ENCODE measurements at places on chromosomes 3 and 15.
A peak's percentile ranks its signal among the peaks of the same experiment; 100 is the strongest.

GRCh38 chr3:125019271-125019670, 36.5 kb downstream of the HEG1 start:
- no peak for DNase-seq

- no peak for DNase-seq
Observed at GRCh38 chr3:156211583-156211982, 91.2 kb downstream of the KCNAB1 start.

DNA sequence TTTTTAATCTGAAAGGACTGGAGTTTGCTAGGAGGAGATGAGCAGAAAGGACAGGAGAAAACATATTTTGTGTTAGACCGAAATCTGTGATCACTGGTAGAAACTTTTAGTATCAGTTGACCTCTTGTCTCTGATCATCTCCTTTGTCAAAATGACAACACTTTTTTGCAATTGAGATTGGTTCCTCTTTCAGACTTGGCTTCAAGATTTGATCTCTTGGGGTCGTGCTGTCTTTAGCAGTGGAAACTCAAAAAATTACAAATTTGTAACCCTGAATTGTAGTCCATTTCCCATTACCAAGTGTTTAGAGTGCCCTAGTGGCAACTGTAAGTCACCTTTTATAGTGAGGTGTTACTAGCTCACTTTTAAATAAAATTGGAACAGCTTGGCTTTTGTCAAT, 107.4 kb downstream of the KLHL25 start:
- DNase-seq = no peak

GRCh38 chr15:32122013-32122412, 91.7 kb downstream of the CHRNA7 start:
- DNase-seq = no peak

DNA sequence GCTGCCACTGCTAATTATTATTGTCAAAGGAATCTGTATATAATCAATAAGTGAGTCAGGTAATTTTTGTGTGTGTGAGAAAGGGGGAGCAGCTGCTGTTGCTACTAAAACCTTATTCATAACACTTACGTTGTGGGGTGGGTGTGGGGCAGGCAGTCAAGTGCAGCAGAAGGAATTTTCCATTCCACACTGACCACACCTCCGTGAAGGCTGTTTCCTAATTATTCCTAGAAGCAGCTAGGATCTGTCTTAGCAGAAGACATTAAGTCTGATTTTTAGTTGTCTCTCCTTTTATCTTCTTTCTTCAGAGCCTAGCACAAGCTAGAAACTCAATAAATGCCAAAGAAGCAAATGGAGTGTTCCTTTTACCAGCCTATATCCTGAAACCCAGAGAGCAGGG, 4.0 kb upstream of the U2SURP start:
- no peak for DNase-seq

- DNase-seq = no peak
Observed at GRCh38 chr15:86255247-86255646, 175.6 kb downstream of the AGBL1 start.

- DNase-seq = peak; percentile 70
Observed at GRCh38 chr15:28955160-28955992, 69.6 kb downstream of the APBA2 start.

GRCh38 chr15:80823120-80823519, 44.0 kb downstream of the CEMIP start:
- no peak for DNase-seq

DNA sequence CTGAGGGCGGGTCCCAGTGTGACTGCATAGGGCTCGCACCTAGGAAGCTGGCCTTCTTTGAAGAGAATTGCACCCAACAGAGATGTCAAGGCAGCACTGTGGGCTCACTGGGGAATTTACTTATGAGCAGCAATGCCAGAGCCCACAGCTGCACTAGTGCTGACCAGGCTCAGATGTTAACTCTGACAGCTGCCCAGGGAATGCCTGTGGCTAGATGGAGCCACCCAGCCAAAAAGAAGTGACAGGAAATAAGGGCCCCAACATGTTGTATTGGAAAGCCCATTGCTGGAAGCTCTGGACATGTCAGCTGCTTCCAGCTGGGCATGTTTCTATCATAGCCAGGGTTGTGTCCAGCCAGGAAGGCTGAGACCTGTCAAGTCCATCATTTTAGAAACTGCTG, 90.9 kb upstream of the ZNF280D start:
- DNase-seq = no peak

- DNase-seq = peak; percentile 38
Observed at GRCh38 chr3:4751502-4752101, 227.6 kb upstream of the BHLHE40 start.

DNA sequence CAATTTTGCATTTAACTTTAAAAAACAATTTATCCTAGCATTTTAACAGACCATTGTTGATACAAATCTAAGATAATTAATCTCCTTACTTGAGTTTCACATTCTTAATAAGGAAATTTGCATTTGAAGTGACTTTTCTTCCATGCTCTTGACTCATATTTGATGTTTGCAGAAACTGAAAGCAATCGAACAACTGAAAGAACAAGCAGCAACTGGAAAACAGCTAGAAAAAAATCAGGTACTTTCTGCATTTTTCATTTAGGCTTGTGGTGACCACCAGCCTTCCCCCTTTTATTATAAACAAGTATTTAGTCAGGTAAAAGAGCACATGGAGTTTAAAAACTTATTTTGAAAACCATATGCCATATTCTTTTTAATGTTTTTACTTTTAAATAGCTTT, 20.1 kb upstream of the SELENOT start:
- DNase-seq = no peak

- DNase-seq = no peak
Observed at GRCh38 chr3:134665243-134665642, 14.4 kb upstream of the KY start.

DNA sequence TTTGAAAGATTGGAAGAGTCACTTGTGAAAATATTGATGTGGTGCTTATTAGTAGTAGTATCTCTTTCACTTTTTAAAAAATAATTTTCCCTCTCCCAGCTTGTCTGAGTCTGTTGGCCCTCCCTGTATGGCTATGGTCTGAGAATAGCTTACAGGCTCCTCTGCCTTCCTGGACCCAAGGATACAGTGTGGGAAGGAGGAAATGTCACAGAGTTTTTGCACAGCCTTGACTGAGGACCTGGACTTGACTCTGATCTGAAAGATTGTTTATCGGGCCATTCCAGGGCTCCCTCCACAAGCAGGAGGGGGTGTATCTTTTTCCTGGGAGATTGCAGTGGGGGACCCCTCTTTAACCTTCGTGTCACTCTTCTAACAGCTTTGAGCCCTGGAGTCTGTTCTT, 59.7 kb downstream of the TLNRD1 start:
- no peak for DNase-seq

DNA sequence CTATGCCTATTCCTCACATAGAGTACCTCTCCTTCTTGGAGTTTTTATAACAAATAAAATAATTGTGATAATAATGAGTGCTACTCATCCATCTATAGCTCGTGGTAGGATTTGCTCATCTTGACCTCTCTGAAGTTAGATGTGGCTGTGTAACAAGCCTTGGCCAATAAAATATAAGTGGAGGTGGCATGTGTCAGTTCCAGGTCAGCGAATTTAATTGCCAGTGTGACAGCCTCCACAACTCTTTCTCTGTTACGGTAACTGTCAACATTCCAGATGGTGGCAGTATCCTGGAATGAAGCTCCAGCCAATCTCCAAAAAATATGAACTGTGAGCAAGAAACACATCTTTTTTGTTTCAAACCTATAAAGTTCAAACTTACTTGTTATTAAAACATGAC, 13.8 kb downstream of the CLRN1 start:
- no peak for DNase-seq

DNA sequence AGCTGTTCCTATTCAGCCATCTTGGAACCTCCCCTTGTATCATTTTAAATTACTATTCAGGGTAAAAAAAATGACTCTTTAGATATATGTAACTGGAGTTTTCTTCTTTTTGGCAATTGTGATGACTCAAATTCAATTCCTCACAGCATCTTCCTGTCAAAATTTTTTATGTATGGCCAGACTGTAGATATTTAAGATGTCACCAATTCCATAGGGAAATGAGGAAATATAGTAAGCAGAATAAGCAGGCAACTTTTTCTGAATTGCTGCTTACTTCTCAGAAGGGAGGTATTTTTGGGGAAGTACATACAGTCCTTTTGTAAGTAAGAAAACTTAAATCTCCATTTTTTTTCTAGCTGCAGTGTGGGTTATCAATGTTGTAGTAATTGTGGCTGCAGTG, 28.8 kb downstream of the EAF2 start:
- no peak for DNase-seq

- DNase-seq = peak; percentile 76
Observed at GRCh38 chr15:90610190-90610589, 80.5 kb downstream of the CRTC3 start.

DNA sequence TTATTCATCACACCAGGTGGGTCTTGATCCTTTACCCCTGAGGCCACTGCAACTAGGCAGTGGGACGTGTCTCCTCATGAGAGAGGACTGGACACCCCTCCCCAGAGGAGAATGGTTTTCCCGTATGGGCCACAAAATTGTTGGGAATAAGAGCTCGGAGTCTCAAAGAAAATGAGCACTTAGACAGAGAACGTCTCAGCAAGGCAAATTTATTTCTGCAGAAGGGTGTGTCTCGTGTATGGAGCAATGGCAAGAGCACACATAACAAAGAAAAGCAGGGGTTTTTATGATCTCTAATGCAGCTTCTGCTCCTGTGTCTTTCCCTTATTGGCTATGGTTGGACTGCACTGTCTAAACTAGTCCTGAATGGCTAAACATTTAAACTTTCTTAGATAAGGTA, 803.5 kb downstream of the PLOD2 start:
- DNase-seq = no peak

DNA sequence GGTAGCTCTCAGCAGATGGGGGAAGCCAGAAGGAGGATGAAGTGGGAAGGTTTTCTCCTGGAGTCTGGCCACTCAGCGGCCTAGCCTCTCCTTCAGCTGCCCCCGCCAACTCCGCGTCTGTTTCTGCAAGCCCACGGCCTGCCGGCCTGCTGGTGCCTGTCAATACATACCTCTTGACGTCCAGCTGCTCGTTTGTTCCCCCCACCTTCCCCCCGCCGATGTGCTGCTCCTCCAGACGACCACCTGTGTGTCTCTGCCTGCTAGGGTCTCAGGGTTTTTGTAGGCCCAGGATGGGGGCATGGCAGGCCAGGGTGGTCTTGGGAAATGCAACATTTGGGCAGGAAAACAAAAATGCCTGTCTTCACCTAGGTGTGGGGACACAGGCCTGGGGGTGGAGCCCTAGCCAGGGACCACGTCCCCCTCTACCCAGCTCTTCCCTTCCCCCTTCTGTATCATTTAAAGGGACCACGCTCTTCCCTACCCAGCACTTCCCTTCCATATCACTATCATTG, 137.8 kb downstream of the ALCAM start:
- DNase-seq = no peak

GRCh38 chr3:196915375-196915774, 27.0 kb downstream of the NCBP2 start:
- DNase-seq = no peak

- DNase-seq = no peak
Observed at GRCh38 chr15:50977162-50977561, 68.7 kb downstream of the AP4E1 start.

DNA sequence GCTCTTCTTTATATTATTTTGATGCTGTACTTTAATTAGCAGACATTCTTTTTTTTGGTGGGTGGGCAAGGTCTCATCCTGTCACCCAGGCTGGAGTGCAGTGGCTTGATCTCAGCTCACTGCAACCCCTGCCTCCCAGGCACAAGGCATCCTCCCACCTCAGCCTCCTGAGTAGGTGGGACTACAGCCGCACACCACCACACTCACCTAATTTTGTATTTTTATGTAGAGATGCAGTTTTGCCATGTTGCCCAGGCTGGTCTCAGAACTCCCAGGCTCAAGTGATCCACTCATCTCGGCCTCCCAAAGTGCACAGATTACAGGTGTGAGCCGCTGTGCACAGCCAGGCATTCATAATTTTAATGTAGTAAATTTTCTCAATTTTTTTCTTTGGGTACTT, 608.1 kb downstream of the ZNF385D start:
- no peak for DNase-seq

GRCh38 chr15:57286446-57287122, 89.7 kb upstream of the CGNL1 start:
- DNase-seq = no peak

- no peak for DNase-seq
Observed at GRCh38 chr3:99250821-99251355, 349.4 kb upstream of the DCBLD2 start.

GRCh38 chr15:57382969-57383368, 6.7 kb downstream of the CGNL1 start:
- no peak for DNase-seq

DNA sequence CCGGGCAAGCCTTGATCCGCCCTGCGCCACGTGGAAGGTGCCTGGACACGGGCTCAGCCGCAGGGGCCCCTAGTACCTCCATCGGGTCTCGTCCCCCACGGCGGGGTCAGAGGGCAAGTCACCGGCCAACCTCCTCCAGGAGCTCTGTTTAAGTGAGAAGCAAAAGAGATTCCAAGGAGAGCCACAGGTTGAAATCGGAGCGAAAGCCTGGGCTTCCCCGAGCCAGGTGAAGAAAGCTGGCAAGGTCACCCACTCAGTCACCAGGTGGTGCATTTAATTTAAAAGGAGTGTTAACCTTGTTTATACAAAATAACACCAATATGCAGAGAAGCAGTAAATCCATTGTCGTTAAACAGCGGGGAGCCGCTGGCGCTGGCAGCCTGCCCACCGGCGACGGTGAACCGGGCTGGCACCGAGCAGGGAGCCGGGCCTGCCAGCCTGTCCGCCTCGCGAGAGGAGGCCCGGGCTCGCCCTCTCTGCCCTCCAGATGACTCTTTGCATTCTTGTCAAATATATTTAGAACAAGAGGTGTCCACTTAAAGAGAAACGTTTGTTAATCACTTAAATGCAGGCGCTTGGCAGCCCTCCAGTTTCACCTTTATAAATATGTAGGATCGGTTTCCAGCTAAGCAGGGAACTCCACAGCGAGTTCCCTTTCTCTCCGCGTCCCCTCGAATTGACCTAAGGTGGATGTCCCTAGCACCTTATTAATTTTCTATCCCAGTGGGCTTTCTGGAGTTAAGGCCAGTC, 277.3 kb upstream of the NR2F2 start:
- DNase-seq = no peak

DNA sequence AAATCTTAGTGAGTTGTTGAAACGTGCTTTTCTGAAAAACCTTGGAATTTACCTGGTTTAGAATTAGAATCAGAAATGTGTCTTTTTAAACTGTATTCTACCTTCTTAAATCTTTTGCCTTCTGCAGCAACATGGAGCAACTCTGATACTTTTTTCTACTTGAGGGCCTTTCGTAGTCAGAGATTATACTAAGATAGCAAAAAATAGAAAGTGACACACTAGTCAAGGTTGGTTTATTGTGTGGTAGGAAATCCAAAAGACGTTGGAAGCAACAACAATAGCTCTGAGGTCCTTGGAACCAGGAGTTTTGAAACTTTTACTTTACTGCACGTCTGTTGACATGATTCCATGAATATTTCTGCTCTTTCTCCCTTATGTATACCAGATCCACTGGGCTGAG, 294.9 kb downstream of the LPP start:
- no peak for DNase-seq

Measured in HCEC 1CT (cell line).